ENCODE measurements at places on chromosomes 3 and 15.

DNA sequence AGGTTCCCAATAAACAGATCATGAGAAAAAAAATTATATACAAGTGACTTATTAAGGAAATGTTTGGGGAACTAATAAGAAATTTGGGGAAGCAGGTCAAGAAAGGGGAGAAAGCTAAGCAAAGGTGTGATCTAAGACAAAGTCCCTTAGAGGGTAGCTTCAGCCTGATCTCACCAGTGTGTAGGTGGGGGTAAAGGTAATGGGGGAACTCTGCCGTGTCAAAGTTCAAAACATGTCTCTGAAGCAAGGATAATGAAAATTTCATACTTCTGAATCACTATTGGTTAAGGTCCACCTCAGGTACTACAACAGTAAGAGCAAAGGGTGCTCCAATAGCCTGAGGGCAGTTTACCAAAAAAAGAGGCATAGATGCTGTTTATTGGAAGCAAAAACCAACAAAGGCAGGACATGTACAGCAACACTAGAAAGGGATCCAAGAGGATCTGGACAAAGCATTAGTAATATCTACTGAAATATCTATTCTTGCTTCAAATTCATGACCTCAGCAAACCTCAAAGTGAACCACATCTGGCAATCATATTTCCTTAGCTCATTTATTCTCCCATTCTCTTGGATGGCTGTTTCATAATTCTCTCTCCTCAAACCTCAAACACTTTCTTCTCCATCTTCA, 6.9 kb downstream of the ACAD11 start:
- H3K4me3 ChIP-seq, result no peak overlapping the region
- no peaks in the 10 kb centered on the region for H3K36me3 ChIP-seq
- H3K4me1 ChIP-seq, result peaks cover 3% of the 10 kb centered on the region
- no peaks in the 10 kb centered on the region for H3K27me3 ChIP-seq

DNA sequence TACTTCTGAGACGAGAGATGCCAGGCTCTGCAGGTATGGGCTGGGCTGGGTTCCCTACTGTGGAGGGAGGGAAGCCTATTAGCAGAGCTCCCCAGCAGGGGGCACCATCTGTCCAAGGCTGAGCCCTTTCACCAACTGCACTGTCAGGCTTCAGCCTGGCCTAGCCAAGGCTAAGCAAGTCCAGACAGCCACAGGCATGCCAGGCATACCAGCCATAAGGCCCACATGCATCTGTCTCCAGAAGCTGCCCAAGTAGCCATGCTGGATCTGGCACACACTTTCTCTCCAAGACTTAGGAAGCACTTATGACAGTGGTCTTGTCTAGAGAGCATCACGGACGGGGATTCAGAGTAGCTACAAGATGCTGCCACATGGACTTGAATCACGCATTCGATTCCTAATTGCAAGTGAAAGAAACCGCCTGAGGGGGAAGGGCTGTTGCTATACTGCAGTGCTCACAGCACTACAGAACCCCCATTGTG, 28.3 kb downstream of the RUVBL1 start:
- H3K27ac ChIP-seq, result peak overlapping the region; percentile 52
- peaks cover 28% of the 10 kb centered on the region for H3K36me3 ChIP-seq
- peak; percentile 88 for DNase-seq

DNA sequence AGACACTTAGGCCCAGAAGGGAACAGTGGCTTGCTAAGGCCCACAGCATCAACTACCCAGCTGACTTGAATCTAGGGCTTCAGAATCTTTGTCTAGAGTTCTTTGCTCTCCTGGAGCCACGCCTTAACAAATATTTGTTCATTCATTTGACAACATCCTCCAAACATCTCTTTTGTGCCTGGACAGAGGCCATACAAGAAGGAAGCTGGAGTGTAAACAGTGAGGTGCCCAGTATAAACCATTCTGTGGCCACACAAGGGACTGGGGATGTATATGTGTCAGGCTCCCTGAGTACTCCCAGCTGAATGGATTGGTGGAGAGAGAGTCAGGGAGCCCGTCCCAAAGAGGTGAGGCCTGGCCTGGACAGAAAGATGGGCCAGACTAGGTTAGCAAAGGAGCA, 3.4 kb downstream of the CIB2 start:
- H3K4me1 ChIP-seq, result peaks cover 15% of the 10 kb centered on the region
- H3K27ac ChIP-seq, result no peak overlapping the region
- no peak overlapping the region for H3K4me3 ChIP-seq
- no peaks in the 10 kb centered on the region for H3K27me3 ChIP-seq

DNA sequence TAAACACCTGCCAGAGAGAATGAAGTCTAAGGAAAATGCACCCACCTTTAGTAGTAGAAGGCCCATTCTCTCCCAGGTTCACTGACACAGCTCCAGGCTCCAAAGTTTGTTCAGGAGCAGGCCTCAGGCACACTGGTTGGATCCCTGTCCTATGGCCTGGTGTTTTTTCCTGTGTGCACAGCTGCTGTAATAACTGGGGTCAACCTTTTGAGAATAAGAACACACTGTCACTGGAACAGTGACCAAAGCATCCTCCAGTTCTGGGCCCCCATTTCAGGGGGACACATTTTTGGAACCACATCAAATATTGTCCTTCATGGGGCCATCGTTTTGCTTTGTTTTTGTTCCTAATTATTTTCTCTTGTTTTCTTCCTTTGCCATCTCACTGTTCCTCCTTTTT, 95.8 kb downstream of the ARNT2 start:
- H3K4me3 ChIP-seq, result no peak overlapping the region
- peaks cover 2% of the 10 kb centered on the region for H3K36me3 ChIP-seq
- DNase-seq, result no peak
- peaks cover 31% of the 10 kb centered on the region for H3K4me1 ChIP-seq
- H3K27ac ChIP-seq, result no peak overlapping the region
